ENCODE measurements at places on chromosomes 12 and 14.

- peaks cover 53% of the 10 kb centered on the region for H3K4me1 ChIP-seq
- H3K36me3 ChIP-seq = peaks cover 6% of the 10 kb centered on the region
- no peaks in the 10 kb centered on the region for H3K27me3 ChIP-seq
- no peak overlapping the region for H3K27ac ChIP-seq
- no peak overlapping the region for H3K4me3 ChIP-seq
- no peak for DNase-seq
Observed at GRCh38 chr12:124006085-124006845, 33.2 kb downstream of the ZNF664 start.

DNA sequence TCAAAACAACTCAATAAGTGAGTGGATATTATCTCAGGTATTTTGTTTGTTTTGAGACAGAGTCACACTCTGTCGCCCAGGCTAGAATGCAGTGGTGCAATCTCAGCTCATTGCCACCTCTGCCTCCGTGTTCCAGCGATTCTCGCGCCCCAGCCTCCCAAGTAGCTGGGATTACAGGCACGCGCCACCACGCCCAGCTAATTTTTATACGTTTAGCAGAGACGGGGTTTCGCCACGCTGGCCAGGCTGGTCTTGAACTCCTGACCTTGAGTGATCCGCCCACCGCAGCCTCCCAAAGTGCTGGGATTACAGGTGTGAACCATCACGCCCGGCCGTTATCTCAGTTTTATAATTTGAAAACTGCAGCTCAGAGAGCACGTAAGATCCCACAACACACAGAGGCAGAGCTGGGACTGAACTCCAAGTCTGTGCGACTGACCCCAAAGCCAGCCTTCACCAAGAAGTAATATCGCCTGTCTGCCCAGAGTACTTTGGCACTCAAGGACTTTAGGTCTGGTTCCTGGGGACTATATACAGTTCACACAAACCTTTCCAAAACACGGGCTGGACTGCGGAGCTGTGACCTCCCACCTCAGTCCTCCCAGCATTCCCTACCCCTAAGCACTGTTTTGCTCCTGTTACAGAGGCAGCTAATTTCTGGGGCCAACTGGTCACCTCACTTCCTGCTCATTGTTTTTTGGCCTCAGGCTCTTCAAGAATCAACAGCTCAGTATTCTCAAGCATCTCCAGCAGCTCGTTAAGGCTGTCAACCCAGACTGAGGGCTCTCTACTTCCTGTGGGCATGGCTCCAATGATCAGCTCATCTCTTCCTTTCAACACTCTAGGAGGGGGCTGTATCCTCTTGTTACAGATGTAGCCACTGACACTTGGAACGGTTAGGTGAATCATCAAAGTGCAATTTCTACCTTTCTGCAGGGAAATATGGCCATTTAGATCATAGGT lies 22.5 kb downstream of the TESC start:
- H3K4me1 ChIP-seq = peaks cover 14% of the 10 kb centered on the region
- H3K27ac ChIP-seq = no peak overlapping the region
- H3K27me3 ChIP-seq = no peaks in the 10 kb centered on the region

GRCh38 chr14:21467616-21468015 lies 9.1 kb downstream of the RAB2B start:
- no peak overlapping the region for H3K4me3 ChIP-seq
- no peaks in the 10 kb centered on the region for H3K4me1 ChIP-seq
- no peaks in the 10 kb centered on the region for H3K27me3 ChIP-seq
- DNase-seq = no peak
- no peak overlapping the region for H3K27ac ChIP-seq
- H3K36me3 ChIP-seq = peaks cover 96% of the 10 kb centered on the region

- H3K4me1 ChIP-seq = peaks cover 34% of the 10 kb centered on the region
- no peak overlapping the region for H3K27ac ChIP-seq
- H3K27me3 ChIP-seq = no peaks in the 10 kb centered on the region
- H3K36me3 ChIP-seq = no peaks in the 10 kb centered on the region
Observed at GRCh38 chr12:132285991-132286681, 43.3 kb downstream of the GALNT9 start.

DNA sequence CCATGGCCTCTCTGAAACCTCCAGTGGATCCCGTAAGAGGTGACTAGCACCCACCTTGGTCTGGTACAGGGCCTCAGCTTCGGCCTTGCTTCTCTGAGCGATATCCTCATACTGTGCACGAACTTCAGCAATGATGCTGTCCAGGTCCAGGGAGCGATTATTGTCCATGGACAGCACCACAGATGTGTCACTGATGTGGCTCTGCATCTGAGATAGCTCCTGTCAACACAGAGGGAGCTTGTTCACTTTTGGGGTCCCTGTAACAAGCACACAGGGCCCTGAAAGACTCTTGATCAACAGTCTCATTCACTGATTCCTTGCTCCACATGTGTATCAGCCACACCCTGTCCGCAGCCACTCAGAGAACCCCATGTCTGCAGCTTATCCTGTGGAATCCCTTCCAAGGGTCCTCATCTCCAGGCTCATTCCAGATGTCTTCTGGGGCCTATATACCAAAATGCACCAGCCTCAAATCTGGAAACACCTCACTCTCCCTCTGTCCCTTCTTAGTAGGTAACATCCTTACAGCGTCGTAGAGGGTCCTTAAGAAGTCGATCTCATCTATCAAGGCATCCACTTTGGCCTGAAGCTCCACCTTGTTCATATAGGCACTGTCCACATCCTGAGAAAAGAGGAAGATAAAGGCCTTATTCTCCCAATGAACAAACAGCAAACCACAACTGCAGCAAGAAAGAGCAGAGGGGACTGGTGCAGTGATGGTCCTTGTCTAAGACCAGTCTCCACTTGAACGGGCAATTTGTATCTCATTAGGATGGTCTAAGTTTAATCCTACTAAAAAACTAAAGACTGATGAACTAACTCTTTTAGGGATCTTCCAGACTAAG lies 3.5 kb downstream of the KRT3 start:
- H3K4me3 ChIP-seq = no peak overlapping the region
- H3K27ac ChIP-seq = no peak overlapping the region
- DNase-seq = no peak
- H3K27me3 ChIP-seq = no peaks in the 10 kb centered on the region

DNA sequence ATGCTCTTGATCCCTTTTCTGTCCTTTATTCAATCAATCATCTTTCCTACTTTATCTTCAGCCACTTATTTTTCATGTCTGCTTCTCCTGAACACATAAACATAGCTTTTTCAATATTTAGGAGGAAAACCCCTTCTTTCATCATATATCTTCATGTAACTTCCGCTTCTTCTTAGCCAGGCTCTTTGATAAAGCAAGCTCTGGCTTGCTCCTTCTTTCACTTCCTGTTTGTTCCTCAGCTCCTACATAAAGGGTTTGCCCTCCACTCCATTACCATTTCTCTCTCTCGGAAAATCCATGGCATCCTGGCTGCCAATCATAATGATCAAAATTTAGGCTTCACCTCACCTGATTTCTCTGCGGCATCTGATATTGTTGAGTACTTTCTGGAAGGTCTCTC lies 33.7 kb upstream of the HELB start:
- no peak for DNase-seq
- no peaks in the 10 kb centered on the region for H3K36me3 ChIP-seq
- peak overlapping the region; percentile 42 for H3K27ac ChIP-seq
- no peaks in the 10 kb centered on the region for H3K27me3 ChIP-seq

GRCh38 chr12:28512406-28512805 lies 322.1 kb downstream of the CCDC91 start:
- no peak overlapping the region for H3K4me3 ChIP-seq
- peaks cover 25% of the 10 kb centered on the region for H3K4me1 ChIP-seq
- no peaks in the 10 kb centered on the region for H3K36me3 ChIP-seq
- H3K27ac ChIP-seq = no peak overlapping the region
- DNase-seq = no peak
- no peaks in the 10 kb centered on the region for H3K27me3 ChIP-seq

DNA sequence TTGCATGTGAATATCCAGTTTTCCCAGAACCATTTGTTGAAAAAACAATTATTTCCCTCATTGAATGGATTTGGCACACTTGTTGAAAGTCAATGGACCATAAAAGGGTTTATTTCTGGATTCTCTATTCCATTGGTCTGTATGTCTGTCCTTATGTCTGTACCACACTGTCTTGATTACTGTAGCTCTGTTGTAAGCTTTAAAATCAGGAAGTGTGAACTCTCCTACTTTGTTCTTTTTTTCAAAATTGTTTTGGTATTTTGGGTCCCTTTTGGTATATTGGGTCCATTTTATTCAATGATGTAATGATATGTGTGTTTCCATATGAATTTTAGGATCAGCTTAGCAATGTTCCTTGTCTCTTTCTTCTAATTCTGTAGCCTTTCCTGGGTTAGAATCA lies 64.8 kb downstream of the PPP2R5C start:
- DNase-seq = no peak
- no peaks in the 10 kb centered on the region for H3K27me3 ChIP-seq
- H3K36me3 ChIP-seq = no peaks in the 10 kb centered on the region
- peaks cover 92% of the 10 kb centered on the region for H3K4me1 ChIP-seq

GRCh38 chr12:132620899-132621656 lies 2.5 kb downstream of the P2RX2 start:
- no peak for DNase-seq
- H3K36me3 ChIP-seq = peaks cover 25% of the 10 kb centered on the region
- H3K4me3 ChIP-seq = no peak overlapping the region
- H3K27me3 ChIP-seq = peaks cover 45% of the 10 kb centered on the region

- H3K36me3 ChIP-seq = no peaks in the 10 kb centered on the region
- no peaks in the 10 kb centered on the region for H3K27me3 ChIP-seq
- peak overlapping the region; percentile 79 for H3K4me3 ChIP-seq
- DNase-seq = peak; percentile 36
Observed at GRCh38 chr12:47079981-47080724, 394 bp upstream of the AMIGO2 start.

- no peaks in the 10 kb centered on the region for H3K4me1 ChIP-seq
- H3K27ac ChIP-seq = no peak overlapping the region
- no peaks in the 10 kb centered on the region for H3K36me3 ChIP-seq
- no peak overlapping the region for H3K4me3 ChIP-seq
- H3K27me3 ChIP-seq = no peaks in the 10 kb centered on the region
Observed at GRCh38 chr14:84237881-84238280, 1292.1 kb upstream of the FLRT2 start.

DNA sequence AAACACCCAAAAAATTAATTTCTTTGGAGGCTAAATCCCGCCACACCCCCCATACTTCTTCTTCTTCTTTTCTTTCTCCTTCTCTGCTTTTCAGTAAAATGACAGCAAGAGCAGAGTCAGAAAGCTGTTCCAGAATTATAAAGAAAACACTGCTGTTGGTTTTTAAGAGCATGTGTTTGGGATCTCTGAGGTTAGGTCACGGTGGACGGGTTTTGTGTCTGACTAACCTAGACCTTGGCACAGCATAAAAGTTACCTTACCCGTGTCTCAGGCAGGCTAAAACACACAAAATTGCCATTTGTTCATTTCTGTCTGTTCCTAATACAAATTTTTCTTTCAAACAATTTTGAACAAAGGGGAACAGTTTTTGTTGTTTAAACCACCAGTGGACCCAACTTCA lies 540.8 kb downstream of the NRXN3 start:
- H3K4me1 ChIP-seq = no peaks in the 10 kb centered on the region
- H3K27ac ChIP-seq = no peak overlapping the region
- H3K27me3 ChIP-seq = no peaks in the 10 kb centered on the region
- no peak for DNase-seq

- H3K4me1 ChIP-seq = peaks cover 19% of the 10 kb centered on the region
- no peaks in the 10 kb centered on the region for H3K27me3 ChIP-seq
- no peak overlapping the region for H3K4me3 ChIP-seq
Observed at GRCh38 chr12:45966486-45966885, 23.9 kb downstream of the SCAF11 start.

GRCh38 chr14:32808644-32809043 lies 130.0 kb upstream of the NPAS3 start:
- H3K27me3 ChIP-seq = no peaks in the 10 kb centered on the region
- H3K27ac ChIP-seq = no peak overlapping the region
- H3K4me1 ChIP-seq = no peaks in the 10 kb centered on the region
- DNase-seq = peak; percentile 76
- H3K36me3 ChIP-seq = no peaks in the 10 kb centered on the region

GRCh38 chr12:132513070-132513398 lies 23.1 kb downstream of the FBRSL1 start:
- peaks cover 88% of the 10 kb centered on the region for H3K36me3 ChIP-seq
- H3K4me3 ChIP-seq = no peak overlapping the region
- no peak overlapping the region for H3K27ac ChIP-seq
- no peak for DNase-seq

- H3K36me3 ChIP-seq = no peaks in the 10 kb centered on the region
- peaks cover 46% of the 10 kb centered on the region for H3K4me1 ChIP-seq
- DNase-seq = no peak
Observed at GRCh38 chr14:91383439-91383838, 34.2 kb downstream of the CCDC88C start.

GRCh38 chr14:74859757-74860552 lies 16.0 kb downstream of the PROX2 start:
- no peak overlapping the region for H3K4me3 ChIP-seq
- H3K4me1 ChIP-seq = peaks cover 11% of the 10 kb centered on the region
- no peak for DNase-seq
- H3K27ac ChIP-seq = no peak overlapping the region
- H3K27me3 ChIP-seq = no peaks in the 10 kb centered on the region
- no peaks in the 10 kb centered on the region for H3K36me3 ChIP-seq

- peak; percentile 58 for DNase-seq
- no peaks in the 10 kb centered on the region for H3K27me3 ChIP-seq
- H3K27ac ChIP-seq = peak overlapping the region; percentile 97
Observed at GRCh38 chr12:110741341-110742095, 1.2 kb downstream of the PPP1CC start.

GRCh38 chr12:93115198-93115601 lies 186.1 kb upstream of the EEA1 start:
- no peaks in the 10 kb centered on the region for H3K27me3 ChIP-seq
- H3K36me3 ChIP-seq = no peaks in the 10 kb centered on the region
- no peak overlapping the region for H3K27ac ChIP-seq
- no peak overlapping the region for H3K4me3 ChIP-seq

- no peak overlapping the region for H3K4me3 ChIP-seq
- no peak overlapping the region for H3K27ac ChIP-seq
- peaks cover 30% of the 10 kb centered on the region for H3K4me1 ChIP-seq
- no peaks in the 10 kb centered on the region for H3K36me3 ChIP-seq
- no peaks in the 10 kb centered on the region for H3K27me3 ChIP-seq
- peak; percentile 73 for DNase-seq
Observed at GRCh38 chr12:1212526-1212925, 221.5 kb downstream of the ERC1 start.

DNA sequence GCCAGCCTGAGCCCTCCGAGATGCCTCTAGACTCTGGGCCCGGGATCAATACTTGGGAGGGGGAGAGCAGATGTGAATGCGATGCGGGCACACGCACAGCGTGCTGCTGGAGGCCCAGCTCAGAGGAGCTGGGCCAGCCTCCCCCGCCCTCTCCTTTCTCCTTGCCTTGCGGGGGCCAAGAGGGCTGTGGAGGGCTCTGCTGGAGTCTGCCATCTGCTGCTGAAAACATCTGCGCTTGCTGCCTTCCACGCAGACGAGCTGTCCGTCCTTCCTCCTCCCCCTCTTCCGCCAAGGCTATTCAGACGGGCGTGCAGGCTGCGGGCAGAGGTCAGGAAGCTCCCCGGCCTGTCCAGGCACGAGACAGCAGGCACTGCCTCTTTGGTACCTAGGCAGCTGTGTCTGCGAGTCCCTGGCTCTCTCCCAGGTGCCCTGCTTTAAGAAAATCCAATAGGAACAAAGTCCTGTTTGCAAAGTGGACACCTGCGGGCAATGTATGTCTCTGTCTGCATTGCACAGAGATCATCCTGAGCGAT lies 75.2 kb downstream of the SPRING1 start:
- peak; percentile 74 for DNase-seq
- H3K4me1 ChIP-seq = peaks cover 30% of the 10 kb centered on the region
- H3K36me3 ChIP-seq = no peaks in the 10 kb centered on the region
- no peak overlapping the region for H3K4me3 ChIP-seq

GRCh38 chr12:26833743-26834490 lies 923 bp upstream of the ITPR2 start:
- DNase-seq = peak; percentile 81
- peak overlapping the region; percentile 86 for H3K27ac ChIP-seq
- H3K27me3 ChIP-seq = no peaks in the 10 kb centered on the region
- H3K36me3 ChIP-seq = no peaks in the 10 kb centered on the region
- H3K4me3 ChIP-seq = peak overlapping the region; percentile 88
